ENCODE measurements at places on chromosomes 5 and 9.

DNA sequence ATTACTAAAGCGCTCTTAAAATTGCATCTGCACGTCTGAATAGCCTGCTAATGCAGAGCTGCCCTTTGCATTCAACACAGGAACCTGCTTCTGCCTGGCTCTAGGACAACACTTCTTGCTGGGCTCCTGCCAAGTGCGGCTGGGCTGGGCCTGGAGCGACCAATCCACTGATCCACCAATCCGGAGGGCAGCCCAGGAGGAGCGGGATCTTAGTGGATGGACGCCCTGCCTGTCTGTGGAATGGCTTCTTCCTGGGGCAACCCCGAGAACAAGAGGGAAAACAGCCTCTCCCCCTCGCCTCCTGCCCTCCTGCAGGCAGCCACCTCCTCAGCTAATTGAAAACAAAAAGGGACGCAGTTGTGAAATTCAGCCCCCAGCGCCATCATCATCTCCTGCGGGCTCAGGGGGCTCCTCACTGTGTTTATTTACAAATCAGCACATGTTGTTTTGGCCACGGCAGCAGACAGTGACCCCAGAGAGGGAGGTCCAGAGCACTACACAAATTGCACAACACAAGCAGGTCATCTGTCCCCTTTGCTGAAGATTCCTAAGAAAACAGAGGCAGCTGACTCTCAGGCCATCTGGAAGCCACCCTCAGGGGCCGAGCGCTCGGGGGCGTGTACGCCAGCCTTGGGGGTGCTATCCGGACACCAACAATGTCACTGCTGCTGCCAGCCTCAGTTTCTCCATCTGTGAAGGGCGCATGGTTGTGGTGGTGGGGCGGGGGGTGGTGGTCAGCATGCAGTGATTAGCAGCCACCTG is 57.3 kb downstream of the GADD45G start:
- DNase-seq, result no peak

DNA sequence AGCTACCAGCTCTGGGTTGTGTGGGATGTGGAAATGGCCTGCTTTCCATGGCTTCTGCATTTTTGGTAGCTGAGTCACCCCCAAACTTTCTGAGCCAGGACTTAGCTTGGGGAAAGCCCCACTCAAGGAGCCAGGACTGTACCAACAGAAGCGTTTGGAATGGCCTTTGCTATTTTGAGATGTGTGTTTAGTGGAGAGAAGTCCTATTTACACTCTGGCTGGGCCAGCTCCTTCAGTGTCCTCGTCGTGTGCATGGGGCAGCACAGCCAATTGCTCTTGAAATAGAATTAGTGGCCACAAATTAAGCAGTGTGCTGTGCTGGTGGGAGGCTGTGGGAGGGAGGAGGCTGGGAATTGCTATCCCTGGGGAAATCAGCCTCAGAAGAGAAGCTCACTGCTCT is 51.6 kb downstream of the ENTREP1 start:
- no peak for DNase-seq

GRCh38 chr5:131393498-131393968 is 129.7 kb downstream of the CDC42SE2 start:
- no peak for DNase-seq

- DNase-seq, result no peak
These were observed 1.4 kb upstream of the COL27A1 start for GRCh38 chr9:114153761-114154599.

- no peak for DNase-seq
These were observed 48.7 kb downstream of the CAMSAP1 start for GRCh38 chr9:135858491-135859185.
